AG09319 (cell line): ENCODE measurements at places on chromosomes 6 and 20.

DNA sequence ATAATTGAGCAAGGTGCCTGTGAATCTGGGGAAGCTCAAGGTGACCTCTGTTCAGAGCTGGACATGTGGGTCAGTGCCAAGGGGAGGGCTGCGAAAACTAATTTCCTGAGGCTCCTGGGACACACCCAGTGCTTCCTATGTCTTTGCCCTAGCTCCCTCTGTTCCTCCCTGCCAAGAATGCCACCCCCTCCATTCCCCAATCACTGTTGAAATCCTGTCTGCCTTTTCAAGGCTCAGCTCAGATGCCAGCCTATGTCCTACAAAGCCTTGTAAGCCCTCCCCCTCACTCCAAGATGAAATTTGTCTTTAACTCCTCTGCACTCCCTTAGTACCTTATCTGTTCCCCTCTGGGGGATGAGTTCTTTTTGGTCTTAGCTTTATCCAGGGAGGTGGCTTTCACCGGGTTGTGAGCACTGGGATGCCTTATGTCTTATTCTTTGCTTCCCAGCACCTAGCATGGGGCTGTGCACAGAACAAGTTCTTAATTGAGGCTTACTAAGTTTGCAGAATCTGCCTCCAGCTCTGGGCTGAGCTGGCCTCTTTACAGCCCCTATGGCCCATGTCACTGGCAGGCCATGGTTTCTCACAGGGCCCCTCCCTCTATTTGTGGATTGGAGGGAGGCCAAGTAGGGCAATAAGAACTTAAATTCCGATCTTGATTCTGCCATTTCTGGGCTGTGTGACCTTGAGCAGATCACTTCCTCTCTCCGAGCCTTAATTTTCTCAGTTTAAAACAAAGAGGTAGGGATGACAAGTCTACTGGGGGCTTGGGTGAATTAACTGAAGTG, 51.5 kb upstream of the EPB41L1 start:
- no peak for DNase-seq

GRCh38 chr6:130937942-130938604, 110.9 kb downstream of the SMLR1 start:
- no peak for DNase-seq

GRCh38 chr6:134593887-134594286, 276.0 kb upstream of the SGK1 start:
- DNase-seq, result no peak

DNA sequence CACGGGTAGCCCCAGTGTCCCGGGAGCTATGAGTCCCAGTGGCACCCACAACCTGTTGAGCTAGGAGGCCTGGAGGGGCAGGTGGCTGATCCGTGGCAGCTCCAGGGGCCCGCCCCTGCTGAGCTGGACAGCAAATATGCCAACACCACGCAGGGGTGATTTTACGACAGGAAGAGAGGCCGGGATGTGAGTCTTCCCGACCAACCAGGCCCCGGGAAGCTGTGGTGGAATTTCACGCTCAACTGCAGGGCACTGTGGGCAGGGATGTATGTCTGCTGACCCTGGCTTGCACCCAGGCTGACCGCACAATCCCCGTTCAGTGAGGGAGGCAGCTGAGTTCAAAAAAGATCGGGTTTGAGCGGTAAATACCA, 183.9 kb downstream of the ERMARD start:
- DNase-seq, result no peak

- no peak for DNase-seq
Measured at GRCh38 chr20:60138256-60139220, 180.3 kb downstream of the CDH26 start.

GRCh38 chr6:7803214-7803613, 77.3 kb downstream of the BMP6 start:
- DNase-seq, result no peak

- no peak for DNase-seq
Measured at GRCh38 chr6:152673236-152673635, 24.5 kb upstream of the MYCT1 start.
